A172 (cell line): ENCODE measurements at places on chromosomes 3 and 15.

- no peak for DNase-seq
These were observed 46.4 kb downstream of the TNFAIP8L3 start for GRCh38 chr15:51048308-51048707.

DNA sequence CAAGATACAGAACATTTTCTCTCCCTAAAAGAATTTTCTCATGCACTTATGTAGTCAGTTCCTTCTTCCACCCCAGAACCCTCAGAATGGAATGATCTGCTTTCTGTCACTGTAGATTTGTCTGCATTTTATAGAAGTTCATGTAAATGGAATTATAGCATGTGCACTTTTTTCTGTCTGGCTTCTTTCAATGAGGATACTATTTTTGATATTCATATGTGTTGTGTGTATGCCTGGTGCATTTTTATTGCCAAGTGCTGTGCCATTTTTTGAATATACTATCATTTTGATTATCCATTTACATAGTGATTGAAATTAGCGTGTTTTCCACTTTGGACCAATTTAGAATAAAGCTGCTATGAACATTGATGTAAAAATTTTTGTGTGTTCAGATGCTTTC is 156.6 kb upstream of the ALCAM start:
- no peak for DNase-seq

DNA sequence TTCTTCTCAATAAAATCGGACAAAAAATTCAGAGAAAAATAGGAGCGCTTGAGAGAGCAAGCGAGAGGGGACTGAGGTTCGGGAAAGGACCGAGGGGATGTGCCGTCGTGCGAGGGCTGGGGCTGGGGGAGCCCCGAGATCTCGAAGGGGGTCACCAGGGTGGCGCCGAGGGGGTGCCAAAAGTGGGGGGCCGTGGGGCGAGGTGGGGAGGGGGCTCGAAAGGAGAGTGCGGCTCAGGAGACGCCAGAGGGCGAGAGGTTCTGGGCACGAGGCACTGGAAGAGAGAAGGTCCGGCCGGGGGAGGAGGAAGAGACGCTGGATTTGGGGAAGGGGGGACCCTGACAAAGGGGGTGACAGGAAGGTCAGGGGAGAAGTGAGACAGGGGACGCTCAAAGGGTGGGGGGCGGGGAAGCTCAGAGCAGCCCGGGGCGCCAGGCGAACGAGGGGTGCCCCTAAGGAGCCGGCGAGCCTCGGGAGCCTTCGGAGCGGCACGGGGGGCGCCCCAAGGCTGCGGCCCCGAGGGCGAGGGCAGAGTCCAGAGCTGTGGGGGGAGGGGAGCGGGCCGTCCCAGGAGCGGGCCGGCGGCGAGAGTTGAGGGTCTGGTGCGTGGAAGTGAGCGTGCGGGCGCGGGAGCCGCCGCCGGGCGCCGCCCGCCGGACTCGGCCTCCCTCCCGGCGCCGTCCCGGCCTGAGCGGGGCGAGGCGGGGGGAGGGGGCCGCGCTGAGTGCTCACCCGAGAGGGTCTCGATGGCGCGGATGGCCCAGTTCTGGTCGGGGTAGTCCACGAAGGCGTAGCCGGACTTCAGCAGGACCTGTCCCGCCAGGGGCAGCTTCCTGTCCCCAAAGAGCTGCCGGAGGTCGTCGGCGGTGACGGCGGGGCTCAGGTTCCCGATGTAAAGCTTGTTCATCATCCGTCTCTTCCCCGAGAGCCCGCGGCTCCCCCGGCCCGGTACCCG is 514 bp downstream of the IGF2BP2 start:
- no peak for DNase-seq

DNA sequence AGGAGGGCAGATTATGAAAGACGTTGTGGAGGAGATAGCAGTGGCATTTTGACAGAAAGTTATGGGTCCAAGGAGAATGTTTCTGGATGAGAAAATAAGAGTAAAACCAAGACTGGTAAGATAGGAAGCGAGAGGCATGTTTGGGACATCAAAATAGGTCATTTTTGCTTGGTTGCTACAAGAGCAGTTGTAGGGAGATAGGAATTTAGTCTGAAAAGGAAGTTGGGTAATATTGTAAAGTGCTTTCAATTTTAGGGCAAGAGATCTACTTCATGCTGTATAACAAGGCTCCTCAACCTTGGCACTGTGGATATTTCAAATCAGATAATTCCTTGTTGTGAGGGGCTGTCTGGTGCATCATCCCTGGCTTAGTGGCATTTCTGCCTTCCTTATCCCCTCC is 118.0 kb upstream of the DPH6 start:
- no peak for DNase-seq

DNA sequence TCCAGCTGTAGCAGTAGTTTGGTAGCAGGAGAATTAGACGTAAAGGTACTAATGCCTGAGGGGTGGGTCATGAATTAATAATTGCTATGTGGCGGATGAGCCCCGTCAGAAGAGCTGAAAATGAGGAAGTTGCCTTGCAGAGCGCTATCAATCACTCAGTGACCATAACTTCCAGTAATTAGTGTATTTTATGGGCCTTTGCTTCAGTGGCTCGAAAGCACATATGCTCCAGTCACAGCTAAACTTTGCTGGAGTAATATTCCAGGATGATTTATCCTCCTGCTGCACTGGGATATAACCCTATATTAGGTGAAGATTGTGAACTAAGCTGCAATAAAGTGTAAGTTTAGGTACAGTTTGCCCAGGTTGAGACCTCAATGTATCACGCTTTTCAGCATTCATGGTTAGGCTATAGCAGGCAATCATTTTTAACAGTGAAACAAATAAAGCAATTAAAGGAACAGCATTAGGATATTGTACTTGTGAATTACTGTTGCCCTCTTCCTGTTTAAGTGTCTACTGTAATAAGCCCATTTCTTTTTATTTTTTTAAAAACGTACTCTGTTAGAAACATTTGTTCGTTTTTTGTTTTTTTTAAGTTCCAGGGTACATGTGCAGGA is 104.6 kb upstream of the SKOR1 start:
- no peak for DNase-seq

DNA sequence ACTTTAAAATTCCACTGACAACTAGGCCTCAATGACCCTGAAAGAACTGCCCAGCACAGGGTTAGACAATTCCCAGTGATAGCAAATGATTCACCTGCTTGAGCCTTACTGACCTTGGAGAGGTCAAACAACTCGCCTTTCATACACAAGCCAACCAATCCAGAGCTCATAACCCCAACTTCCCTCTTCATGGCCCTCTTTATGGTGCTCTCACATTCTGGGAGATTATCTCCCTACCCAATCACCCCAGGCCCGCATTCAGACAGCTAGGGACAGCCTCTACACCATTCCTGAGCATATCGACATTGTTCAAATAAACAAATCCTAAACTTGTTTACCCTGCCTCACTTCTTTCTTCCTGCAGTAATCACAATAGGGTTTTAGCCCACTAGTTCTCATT is 32.2 kb upstream of the COLQ start:
- DNase-seq: no peak

GRCh38 chr3:170714122-170714521 is 128.2 kb upstream of the SLC7A14 start:
- DNase-seq: peak; percentile 65
